NCI-H446 treated with DMSO at 0.1 percent for 48 hours (cell line): ENCODE measurements at places on chromosomes 2 and 18.
A peak's percentile ranks its signal among the peaks of the same experiment; 100 is the strongest.

GRCh38 chr2:161120775-161121174, 39.5 kb upstream of the TANK start:
- DNase-seq: no peak

GRCh38 chr2:218186355-218186766, 19.6 kb upstream of the CXCR1 start:
- peak; percentile 7 for DNase-seq

DNA sequence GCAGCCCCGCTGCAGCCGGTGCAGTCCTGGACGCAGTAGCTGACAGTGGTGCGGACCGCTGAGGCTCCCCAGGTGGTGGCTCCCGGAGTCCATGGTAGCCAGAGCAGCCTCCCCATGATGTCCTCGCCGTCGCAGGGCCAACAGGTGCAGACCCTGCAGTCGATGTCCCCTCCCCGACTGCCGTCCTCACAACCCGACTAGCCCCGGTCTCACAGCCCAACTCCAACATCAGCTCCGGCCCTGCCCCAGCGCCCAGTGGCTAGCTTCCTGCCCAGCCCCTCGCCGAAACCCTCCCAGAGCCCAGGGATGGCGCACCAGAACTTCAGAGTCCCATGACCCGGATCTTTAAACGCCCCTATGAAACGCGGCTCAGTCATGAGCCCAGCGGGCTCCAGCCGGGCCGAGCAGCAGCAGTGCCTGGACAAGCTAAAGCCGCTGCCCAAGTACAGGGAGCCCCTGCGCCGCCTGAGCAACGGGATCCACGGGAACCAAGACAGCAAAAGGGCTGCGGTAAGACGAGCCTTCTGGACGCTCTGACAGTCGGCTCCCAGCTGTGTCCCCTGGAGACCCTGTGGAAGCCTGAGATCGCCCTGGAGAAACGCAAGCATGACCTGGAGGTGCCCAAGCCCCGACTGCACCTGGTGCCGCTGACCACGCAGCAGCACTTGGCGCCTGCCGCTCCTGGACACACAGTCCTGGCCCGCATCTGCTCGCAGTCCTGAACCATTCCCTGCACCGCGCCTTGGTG, 53.8 kb upstream of the TUBA3E start:
- DNase-seq: no peak

GRCh38 chr2:37348155-37348554, 3.7 kb downstream of the QPCT start:
- DNase-seq: no peak

- no peak for DNase-seq
Measured at GRCh38 chr2:170052151-170052550, 125.8 kb upstream of the MYO3B start.

GRCh38 chr18:25176518-25177042, 175.4 kb downstream of the ZNF521 start:
- DNase-seq: no peak

DNA sequence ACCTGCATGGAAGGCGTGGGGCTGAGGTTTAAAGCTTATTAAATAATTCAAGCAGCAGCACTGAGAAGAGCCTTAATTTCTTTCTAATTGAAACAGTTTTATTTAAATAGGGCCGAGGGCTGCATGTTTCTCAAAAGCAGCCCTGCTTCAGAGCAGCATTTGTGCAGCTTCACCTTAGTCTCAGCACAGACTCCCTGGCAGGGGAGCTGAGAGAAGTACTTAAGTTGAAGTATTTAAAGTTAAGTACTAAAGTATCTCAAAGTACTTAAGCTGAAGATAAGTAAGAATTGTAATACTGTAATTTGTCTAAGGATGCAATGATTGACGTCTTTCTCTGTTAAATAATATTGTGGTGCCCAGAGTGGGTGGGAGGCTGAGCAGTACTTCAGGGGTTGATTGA, 31.4 kb downstream of the IMPA2 start:
- DNase-seq: no peak

DNA sequence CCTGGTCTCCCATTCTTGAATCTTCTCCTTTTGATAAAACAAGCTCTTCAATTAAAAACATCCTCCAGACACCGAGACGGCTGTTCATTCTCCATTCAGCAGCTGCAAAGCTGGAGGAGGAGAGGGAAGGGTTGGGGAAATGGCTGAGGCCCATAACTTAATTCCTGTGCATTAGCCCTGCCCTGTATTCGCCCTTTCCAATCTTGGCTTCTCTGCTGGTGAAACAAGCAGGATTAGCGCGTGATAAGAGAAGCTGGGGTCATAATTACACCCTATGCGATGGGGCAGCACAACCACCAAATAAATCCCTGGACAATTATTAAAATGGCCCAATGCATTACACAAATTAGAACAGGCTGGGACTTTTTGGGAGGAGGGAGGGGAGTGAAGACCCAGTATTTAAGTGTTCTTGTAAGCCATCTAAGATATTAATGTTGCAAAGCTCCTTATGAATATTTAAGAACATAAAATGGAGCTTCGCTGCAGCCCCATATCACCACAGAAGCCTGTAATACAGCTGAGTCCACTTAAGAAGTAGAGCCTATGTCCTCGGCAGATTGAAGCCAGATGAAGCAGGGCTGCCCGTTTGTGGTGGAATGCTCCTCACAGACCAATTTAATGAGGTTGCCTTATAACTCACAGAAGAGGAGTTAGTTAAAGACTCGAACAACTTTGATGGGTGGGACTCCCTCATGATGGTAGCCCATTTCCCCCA, 176.6 kb upstream of the SKOR2 start:
- no peak for DNase-seq

DNA sequence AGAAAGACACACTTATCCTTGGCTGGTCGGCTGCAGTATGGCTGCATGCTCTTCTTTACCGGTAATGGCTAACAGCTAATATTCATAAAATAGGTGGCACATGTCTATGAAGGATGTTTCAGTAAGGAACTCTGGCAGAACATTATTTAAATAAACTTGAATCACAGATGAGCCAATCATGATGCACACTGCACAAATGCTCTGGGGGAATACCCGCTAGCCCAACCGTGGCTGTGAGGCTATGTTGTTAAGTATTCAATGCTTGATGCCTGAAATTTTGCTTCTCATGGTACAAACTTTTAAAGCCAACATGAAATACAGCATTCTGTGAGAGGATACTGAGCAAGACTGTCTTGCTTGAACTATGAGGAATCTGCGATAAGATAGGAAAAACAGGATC, 505.8 kb downstream of the ZEB2 start:
- no peak for DNase-seq

- DNase-seq: no peak
Measured at GRCh38 chr18:11514267-11514666, 95.1 kb upstream of the SLC35G4 start.

DNA sequence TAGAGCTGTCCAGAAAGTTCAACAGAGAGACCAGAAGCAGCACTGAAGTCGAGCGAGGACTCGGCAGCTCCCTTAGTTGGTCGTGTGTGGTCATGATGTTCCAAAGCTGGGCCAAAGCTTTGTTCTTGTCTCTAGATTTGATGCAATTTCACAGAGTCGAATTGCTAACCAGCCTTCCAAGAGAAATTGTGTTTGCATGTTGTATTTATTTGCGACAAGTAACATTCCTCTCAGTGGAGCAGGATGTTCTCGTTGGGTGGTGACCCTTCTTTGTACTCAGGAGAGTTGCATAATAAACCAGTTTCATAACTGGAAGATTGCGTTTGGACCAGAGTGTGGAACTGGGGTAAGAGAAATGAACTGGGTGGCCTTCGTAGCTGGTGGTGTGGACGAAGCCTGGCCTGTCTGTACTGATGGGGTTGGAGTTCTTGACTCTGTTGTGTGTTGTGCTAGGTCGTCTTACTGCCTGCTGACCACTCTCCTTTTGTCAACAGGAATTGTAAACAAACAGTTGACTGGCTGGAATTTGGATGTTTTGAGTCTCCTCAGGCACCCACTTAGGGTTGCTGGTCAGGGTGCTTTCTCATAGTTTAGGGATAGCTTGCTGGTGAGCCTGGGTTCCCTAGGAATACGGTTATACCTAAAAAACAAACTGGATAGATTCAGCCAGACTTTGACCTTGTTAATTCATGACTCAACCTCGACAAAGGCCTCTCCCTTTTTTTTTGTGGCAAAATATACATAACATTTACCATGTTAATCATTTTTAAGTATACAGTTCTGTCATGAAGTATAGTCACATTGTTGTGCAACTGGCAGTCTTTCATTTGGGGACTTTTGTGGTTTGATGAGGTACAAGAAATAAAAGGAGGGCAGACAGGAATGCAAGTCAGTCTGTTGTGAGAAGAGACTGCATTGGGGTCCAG, 28.9 kb upstream of the TOGARAM2 start:
- DNase-seq: no peak

DNA sequence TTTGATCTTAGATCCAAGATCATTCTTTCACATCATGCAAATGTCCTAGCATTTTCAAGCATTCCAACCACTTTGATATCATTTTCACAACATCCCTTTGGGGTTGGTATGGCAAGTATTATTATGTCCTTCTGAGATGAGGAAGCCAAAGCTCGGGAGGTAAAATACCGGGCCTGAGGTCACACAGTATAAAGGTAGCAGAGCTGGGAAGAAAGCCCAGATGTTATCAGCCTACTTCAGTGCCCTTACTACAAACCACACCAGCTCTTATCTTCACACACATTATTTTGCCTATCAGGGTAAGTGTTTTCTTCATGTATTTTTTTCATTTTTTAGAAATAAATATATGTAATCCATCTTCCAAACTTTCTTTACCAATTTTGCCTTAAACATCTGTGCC, 4.2 kb upstream of the B4GALT6 start:
- DNase-seq: no peak

DNA sequence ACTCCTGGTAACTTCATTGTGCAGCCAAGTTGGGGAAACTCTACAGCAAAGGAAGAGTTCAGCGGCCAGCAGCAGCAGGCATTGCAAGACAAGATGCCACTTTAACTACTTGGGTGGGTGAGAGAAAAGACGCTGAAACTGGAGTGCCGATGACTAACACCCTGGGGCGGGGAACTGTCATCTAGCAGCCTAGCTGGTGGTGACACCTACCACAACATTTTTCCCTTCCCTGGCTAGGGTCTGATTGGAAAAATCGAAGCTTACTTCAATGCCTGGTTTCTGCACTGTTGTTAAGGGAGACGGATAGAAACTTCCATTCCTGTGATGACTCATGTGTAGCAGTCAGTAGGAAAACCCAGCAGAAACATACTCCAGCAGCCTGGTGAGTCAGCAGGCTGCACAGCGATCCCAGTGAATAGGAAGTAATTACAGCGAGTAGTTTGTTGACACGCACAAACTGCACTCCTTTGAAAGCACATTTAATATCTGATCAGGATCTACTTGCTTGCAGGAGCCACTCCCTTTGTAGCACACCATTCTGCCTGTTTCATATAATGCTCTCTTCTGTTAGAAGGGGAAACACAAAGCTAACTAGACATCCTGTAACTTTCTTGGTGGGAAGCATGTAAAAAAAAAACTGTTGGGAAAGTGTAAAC, 62.1 kb upstream of the MAPRE2 start:
- peak; percentile 78 for DNase-seq

- no peak for DNase-seq
Measured at GRCh38 chr2:233015019-233015645, 2.1 kb upstream of the NGEF start.

GRCh38 chr18:49725809-49726674, 87.3 kb downstream of the ACAA2 start:
- peak; percentile 87 for DNase-seq

GRCh38 chr2:38260972-38261371, 116.1 kb downstream of the ATL2 start:
- no peak for DNase-seq

DNA sequence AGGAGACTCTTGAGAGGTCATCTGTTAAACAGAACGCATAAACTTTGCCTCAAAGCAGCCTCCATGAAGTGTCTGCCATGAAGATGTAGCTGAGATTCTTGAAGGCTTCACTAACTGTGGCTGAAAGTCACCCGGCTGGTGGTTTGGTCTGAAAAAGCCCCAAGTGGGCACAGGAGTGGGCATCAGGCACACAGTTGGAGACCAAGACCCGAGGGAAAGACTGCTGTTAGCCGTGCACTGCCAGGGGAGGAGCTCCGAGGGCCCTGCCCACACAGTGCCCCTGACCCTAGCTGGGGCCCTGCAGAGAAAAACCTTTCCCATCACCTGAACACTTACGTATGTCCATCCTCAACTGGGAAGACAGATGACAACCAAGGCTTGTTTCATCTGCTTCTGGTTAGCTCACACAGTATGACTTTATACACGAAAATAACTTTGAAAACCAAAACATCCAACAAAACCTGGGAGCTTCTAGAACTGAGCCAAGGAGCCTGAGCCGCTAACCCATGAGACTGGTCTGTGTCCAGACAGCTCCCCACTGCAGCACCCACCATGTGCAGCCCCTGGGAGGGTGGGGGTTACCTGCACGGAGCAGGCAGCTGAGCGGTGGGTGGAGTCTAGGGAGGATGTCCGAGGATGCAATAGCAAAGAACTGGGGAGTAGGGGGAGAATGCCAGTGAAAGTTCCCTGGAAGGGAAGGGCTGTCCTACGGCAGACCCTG, 15.4 kb downstream of the HJURP start:
- no peak for DNase-seq

DNA sequence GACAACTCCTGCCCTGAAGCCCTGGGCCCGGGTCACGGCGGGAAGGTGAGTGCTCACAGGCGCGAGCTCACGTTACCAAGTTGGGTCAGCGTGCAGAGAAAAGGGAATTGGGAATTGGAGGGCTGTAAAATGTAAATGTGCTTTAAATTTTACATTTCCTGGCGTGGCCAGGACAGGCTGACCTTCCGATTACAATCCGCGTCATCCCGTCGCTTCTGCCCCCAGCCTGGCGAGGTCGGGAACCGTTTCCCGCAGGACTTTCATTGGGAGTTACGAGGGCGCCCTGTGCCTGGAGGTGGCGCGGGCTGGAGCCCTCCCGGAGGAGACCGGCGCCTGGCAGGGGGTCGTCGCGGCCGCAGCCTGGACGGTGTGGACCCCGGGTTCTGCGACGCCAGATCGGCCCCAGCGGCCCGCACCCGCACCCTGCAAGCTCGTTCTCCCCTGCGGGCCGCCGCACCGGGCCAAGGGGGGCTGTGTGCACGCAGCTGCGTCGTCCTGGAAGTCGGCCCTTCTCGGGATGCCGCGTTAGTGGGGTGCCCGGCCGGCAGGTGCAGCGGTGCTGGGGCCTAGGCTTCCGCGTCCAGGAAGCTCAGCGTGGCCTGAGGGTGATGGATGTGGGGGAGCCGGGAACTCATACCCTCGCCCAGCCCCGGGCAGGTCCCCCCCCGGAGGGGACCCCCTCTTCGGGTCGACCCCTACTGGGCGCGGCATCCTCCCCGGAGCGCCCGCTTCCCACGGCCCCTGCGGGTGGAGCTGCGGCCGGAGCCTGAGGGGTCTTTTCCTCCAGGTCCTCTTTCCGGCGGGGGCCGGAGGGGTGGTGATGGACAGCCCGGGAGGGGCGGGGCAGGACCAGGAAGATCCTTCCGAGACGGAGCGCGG, 63.9 kb downstream of the LRRFIP1 start:
- no peak for DNase-seq

GRCh38 chr2:120678926-120679325, 56.7 kb upstream of the GLI2 start:
- DNase-seq: no peak

- DNase-seq: no peak
Measured at GRCh38 chr18:57352271-57352701, at the start of gene ST8SIA3. ST8SIA3 (plus strand) TSS chr18:57352557; CDS start chr18:57352847, 290 bp downstream.

- DNase-seq: no peak
Measured at GRCh38 chr2:10454505-10454904, 6.4 kb upstream of the ODC1 start.
